T-cell (primary cell): ENCODE measurements at places on chromosomes 7 and 10.

- DNase-seq = no peak
Measured at GRCh38 chr10:130708465-130709070, 572.4 kb downstream of the GLRX3 start.

DNA sequence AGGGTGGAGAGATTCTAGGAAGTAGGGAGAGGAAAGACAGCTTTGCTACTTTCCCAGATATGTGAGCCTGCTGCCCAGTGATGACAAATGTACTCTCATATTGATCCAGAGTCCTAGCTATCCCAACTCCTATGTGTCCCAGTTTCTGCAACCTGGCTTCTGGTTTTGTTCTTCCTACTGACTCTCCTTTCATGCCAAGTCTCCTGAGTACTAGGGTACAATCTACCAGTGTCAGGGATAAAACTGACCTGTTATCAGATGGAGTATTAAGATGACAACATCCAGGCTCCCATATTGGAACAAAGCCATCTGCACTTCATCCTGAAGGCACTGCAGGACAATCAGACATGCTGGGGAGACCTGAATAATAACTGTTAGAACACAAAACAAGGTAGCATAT is 233.7 kb upstream of the PHYHIPL start:
- DNase-seq = no peak

GRCh38 chr7:30276203-30276900 is 8.0 kb upstream of the ZNRF2 start:
- no peak for DNase-seq

GRCh38 chr7:92809760-92810573 is 26.4 kb downstream of the CDK6 start:
- DNase-seq = no peak
